ENCODE measurements at places on chromosomes 3 and 15.

DNA sequence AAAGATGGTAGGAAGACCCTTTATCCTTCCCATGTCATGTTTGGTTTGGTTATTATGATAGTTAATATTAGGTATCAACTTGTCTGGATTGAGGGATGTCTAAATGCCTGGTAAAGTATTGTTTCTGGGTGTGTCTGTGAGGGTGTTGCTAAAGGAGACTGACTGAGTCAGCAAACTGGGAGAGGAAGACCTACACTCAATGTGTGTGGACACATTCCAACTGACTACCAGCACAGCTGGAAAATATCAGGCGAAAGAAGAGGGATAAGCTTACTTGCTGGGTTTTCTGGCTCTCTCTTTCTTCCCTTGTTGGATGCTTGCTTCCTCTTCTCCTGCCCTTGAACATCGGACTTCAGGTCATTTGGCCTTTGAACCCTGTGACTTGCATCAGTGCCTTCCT is 1227.6 kb upstream of the EPHA6 start:
- DNase-seq = no peak

DNA sequence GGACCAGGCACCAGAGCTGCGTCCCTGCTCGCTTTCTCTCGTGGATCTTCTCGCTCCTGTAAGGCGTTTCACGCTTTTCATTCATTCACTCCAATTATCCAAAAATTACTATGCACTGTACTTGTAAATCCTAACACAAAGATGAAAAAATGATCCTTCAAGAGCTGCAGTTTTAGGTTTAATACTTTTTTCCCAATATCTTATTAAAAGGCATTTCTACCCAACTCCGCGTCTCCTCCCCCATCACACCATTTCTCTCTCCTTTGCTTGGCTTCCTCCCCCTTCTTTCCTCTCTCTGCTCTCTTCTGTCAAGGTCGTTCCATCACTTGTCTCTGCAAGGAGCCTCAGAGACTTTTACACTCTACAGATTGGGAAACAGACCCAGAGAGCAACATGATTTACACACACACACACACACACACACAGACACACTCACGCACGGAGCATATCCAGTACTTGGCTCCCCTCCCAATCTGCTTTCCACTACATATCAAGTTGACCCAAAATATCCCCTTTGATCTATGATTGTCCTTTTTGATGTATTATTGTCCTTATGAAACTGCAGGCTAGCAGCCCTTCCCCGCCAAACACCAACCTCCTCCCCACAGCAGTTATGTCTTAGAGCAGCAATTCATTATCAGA is 479 bp upstream of the CLDN1 start:
- DNase-seq = no peak

- no peak for DNase-seq
These were observed 26.9 kb upstream of the TPM1 start for GRCh38 chr15:63015618-63016017.

DNA sequence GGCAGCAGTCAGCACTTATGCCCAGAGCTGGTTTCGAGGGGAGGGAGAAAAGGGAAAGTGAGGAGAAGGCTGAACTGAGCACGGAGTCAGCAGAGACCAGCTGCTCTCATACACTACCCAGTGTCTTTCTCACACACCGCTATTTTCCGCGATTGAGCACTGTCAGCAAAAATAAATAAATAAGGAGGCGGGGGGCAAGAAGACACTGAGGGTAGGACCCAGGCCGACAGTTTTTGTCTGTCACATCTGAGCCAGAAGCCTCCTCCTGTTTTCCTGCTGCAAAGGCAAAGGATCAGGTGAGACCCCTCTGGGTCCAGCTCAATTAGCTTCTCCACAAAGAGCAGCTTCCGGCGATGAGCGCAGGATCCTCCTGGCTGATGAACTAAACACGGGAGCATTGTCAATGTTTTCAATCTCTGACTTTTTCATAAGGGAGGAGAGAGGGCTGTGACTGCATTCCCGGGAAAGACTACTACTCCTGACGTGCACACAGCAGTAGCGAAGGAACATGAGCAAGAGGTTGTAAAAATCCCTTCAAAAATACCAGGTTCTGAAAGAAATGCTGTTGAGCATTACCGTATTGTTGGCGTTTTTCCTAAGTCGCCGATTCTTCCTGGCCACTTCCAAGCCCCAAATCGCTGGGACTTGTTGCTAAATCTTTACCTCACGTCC is 1.3 kb downstream of the FRMD5 start:
- peak; percentile 50 for DNase-seq

DNA sequence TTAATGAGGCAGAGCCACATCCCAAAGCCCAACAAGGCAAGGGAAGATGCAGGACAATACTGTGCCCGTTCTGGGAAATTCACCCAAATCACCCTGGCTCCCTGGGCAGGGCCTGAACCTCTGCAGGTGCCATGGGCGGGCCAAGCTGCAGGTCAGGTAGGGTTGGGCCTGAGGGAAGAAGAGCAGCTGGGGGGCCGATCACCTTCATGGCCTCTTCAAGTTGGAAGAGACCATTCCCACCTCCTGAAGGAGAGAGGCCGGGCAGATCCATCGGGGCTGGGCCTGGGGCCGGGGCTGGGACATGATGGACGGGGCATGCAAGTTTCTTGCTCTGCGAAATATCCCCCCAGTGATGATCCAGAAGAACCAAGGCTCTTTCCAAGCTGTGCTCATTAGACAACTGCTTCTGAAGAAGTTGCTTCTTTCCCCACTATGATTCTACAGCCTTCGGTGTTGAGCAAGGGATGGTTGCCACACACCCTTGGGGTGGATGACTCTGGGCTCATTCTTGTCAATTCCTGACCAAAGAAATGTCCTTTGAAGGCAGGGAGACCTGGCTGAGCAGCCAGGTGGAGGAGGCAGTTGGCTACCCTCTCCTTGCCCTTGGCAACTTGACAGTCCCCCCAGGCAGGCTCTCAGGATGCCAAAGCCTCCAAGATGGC is 38.2 kb downstream of the KLHL25 start:
- DNase-seq = no peak

- no peak for DNase-seq
These were observed 54.9 kb upstream of the DPPA4 start for GRCh38 chr3:109392293-109392692.

- no peak for DNase-seq
These were observed 178.2 kb downstream of the LSAMP start for GRCh38 chr3:116267116-116267515.

DNA sequence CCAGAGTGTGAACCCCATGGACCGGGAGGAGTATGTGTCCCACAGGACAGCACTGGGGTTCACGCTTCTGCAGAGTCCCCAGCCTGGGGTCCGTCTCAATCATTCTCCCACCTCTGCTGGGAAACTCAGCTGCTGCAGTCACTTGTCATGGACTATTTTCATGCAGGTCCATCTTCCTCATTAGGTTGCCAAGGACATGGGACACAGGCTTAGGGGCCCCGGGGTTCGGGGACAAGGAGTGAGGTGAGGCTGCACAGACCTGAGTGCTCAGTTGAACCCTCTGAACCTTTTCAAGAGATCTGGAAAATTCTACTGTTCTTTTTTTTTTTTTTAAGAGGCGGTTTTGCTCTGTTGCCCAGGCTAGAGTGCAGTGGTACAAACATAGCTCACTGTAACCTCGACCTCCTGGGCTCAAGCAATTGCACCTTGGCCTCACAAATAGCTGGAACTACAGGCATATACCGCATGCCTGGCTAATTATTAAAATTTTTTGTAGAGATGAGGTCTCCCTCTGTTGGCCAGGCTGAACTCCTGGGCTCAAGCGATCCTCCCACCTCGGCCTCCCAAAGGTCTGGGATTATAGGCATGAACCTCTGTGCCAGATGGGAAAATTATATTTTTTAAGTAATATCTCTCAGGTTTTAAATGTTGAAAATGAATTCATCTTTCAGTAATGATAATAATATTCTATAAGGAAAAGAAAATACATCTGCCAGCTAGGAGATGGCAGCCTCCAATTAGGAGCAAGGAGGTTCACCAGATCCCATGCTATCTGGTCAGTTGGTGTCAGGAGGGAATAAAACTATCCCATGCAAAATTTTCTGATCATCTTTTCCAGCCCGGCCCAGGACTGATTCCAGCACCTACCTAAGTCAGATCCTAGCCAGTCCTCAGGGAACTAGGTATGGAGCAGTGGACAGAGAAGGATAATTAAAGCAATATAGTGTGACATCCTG is 45.2 kb downstream of the RPN1 start:
- DNase-seq = no peak

DNA sequence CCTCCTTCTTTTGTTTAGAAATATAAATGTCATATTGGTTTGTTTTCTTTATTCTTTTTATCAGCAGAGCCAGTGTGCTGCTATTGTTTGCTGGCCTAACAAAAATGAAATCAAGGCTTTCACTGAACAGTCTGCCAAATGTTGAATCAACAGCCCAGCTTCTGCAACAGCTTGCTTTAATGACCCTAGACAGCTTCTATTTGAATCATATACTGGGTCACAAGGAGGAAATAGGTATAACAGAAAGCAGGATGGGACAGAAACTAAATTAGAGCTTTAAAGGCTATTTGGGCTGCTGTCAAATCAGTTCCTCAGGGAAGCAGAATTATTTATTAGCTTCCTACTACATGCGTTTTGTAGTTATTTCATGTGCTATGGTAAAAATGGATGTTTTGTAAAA is 12.1 kb upstream of the DNAJC13 start:
- DNase-seq = no peak

GRCh38 chr15:91183596-91183995 is 83.5 kb downstream of the SV2B start:
- DNase-seq = no peak

All from ELF-1 (cell line).